Activated CD4-positive, alpha-beta T cell treated with anti-CD3 and anti-CD28 coated beads, Interleukin-2, Interleukin-4, amounts not matched to agents 100 ng/mL and 50 ng/mL, durations not matched to agents 16 hours and 8 hours (primary cell): ENCODE measurements at places on chromosomes 11 and 22.

GRCh38 chr11:112795142-112795815 is 165.9 kb upstream of the NCAM1 start:
- peak; percentile 26 for DNase-seq

DNA sequence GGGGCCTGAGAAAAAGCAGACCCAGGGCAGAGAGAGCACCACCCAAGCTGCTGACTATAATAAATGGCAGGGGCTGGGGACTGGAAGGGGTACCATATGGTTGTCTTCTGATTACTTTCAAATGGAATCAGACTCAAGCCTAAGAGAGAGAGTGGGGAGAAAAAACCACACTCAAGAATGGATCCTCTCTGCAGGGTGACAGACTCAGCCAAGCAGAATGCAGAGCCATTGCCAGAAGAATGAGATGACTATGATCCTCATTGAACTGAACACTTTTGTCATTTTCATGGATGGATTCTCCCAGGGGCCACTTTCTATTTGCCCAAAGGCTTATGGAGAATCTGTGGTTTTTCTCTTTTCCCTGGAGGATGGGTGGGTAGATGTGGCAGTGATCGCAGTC is 8.7 kb downstream of the UBASH3B start:
- no peak for DNase-seq

DNA sequence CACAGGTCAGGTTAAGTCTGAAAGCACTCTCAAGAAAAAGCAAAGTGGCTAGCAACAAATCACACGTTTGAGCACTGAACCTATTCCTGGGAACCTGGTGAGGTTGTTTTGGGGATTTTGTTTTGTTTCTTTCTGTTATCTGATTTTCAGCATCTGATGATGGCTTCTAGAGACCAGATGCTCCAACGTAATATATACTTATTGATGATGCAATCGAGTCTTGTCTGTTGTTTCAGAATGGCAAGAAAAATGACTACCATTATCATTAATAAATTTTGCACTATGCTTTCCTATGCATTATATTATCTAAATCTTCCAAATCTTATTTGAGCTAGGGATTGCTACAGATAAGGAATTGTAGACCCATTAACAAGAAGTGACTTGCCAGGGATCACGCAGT is 312.3 kb upstream of the FAT3 start:
- no peak for DNase-seq

- DNase-seq = peak; percentile 23
Measured at GRCh38 chr11:120244476-120245365, 4.8 kb downstream of the POU2F3 start.

- no peak for DNase-seq
Measured at GRCh38 chr11:57787920-57788702, 26.5 kb downstream of the CTNND1 start.

DNA sequence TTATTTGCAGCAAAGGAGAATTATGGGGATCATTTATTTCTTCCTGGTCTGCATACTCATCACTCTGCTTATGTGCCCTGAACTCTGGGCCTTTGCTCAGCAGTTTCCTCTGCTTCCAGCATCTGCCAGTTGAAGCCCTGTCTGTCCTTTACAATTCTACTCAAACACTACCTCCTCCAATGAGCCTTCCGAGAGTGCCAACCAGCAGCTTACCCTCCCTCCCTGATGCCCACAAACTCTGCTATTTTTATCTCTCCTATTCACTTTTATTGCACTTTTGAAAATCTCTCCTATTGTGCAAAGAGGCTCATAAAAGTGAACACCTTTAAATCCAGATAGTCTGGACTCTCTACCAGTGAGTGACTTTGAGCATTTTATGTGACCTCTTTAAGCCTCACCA is 3.6 kb upstream of the ME3 start:
- DNase-seq = no peak

- DNase-seq = no peak
Measured at GRCh38 chr11:3959015-3959902, 103.8 kb downstream of the STIM1 start.

DNA sequence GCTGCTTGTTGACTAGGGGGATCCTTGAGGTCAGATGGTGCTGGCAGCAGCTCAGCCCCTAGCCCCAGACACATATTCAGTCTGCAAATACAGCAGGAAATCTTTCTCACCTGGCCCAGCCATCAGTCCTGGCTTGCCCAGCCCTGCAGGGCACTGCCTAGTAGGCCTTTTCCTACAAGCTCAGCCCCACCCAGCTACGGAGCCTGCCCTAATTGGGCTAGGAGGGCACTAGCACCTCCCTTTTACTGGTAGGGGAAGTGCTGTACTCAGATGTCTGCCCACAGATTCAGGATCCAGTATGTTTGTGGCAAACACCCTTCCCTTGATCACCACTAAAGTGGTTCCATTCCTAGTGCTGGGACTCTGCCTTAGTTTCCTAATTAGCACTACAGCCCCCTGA is 257.1 kb upstream of the CADM1 start:
- no peak for DNase-seq

DNA sequence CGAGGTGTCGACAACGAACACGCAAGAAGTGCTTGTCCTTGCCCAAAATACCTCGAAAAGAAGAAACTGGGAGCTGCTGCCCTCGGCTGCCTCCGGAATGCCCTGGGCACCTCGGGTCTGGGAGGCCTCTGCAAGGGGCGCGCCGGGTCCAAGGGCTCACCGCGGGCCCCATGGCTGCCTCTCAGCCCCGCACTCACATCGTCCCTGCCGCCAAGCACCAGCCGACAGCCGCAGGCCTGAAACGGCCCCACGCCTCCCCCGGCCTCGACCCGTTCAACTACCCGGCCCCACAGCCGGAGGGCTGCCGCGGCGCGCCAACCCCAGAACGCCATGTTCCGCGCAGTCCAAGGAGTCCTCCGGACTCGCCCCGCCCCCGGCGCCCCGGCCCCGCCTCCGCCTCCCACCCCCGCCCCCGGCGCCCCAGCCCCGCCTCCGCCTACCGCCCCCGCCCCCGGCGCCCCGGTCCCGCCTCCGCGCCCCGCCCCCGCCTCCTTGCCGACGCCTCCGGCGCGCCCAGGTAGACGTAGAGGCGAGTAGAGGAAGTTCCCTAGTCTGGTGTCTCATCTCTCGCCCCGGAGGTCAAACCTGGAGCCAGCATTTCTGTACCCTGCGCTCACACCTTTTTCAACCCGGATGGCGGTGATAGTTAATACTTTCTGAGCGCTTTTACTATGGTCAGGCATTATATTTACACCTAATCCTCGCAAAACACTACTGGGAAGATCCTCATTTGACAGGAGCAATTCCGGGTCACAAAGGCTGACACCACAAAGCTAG is at the start of gene SIRT3:
Gene SIRT3 (minus strand): TSS at position 346 of the 777 bp plus-strand sequence. CDS start 14 bp downstream, at position 332.
- DNase-seq = peak; percentile 89

GRCh38 chr11:119742263-119742861 is 13.4 kb upstream of the NECTIN1 start:
- no peak for DNase-seq

- no peak for DNase-seq
Measured at GRCh38 chr11:14235701-14236100, 123.3 kb downstream of the RRAS2 start.

- no peak for DNase-seq
Measured at GRCh38 chr11:129574431-129574830, 198.8 kb downstream of the BARX2 start.
